Body of pancreas (tissue), 4 donors: ENCODE measurements at places on chromosomes 2 and 18.
A peak's percentile ranks its signal among the peaks of the same experiment; 100 is the strongest.

GRCh38 chr2:143132355-143132754, 3.1 kb downstream of the ARHGAP15 start:
- DNase-seq, result no peak

DNA sequence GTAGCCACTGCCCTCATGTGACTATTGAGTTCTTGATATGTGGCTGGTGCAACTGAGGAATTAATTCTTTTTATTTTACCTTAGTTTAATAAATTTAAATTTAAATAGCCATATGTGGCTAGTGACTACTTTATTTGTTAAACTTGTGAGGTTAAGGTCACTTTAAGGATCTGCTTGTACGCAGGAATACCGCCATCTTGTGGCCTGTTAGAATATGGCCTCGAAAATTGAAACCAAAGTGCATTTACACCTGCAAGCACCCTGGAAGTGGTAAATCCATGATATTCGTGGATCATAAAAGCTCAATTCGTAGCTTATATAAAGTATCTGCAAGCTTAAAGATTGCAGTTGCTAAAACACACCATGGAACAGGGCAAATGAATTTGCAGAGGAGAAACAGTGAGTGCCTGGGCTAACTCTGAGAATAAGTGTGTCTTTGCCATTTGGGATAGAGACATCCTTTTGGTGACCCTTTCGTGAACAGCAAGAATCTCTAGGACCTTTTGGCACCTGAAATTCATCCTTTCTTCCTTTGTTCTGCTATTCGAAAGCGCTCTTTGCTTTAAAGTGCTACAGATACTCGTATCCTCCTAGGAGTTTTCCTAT, 59.9 kb upstream of the REG3A start:
- DNase-seq, result peak; percentile 76

GRCh38 chr2:217182926-217183325, 323.1 kb upstream of the TNP1 start:
- no peak for DNase-seq

DNA sequence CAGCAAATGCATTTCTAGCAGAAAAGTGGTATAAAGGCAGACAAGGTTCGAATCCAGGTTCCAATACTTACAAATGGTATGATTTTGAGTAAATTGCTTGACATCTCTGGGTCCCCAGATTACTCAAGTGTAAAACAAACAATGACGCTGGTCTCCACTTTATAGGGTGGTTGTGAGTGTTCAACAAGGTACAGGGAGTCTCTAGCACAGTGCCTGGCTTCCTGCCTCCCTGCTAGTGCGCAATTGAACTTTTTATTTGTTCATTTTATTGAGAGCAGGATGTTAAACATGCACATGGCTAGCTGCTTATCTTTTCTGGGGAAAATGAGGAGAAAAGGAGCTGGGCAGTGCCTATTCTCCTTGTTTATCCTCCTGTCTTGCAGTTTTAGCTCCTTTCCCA, 74.9 kb upstream of the MYL1 start:
- no peak for DNase-seq

- peak; percentile 63 for DNase-seq
Measured at GRCh38 chr18:26091047-26091630, 726 bp upstream of the SS18 start.
